Smooth muscle cell of the brain vasculature (primary cell): ENCODE measurements at places on chromosomes 3 and 15.

GRCh38 chr3:9298236-9298635 lies 48.8 kb upstream of the SRGAP3 start:
- DNase-seq = no peak

- DNase-seq = no peak
These were observed 33.9 kb upstream of the CHRM5 start for GRCh38 chr15:33934396-33934795.

- no peak for DNase-seq
These were observed 51.9 kb upstream of the ETV5 start for GRCh38 chr3:186160691-186161243.

- no peak for DNase-seq
These were observed 4.6 kb downstream of the CAPN3 start for GRCh38 chr15:42363942-42364341.

DNA sequence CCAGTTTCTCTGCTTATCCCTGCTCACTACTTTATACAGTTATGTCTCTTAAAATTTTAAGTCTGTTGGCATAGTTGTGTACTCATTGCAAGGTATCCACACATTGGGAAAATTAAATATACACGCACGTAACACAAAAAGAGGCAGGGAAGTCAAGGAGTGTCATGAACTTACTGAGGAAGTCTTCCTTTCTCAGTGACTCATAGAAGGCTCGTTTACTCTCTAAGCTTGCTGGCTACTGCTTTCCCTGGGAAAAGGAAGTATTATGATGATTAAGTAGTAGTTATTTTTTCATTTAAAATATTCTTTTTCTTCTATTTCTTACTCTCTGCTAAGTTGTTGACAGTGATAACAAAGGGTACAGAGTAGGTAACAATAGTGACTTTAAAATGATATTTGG lies 287.3 kb downstream of the UBE2E2 start:
- DNase-seq = peak; percentile 26

DNA sequence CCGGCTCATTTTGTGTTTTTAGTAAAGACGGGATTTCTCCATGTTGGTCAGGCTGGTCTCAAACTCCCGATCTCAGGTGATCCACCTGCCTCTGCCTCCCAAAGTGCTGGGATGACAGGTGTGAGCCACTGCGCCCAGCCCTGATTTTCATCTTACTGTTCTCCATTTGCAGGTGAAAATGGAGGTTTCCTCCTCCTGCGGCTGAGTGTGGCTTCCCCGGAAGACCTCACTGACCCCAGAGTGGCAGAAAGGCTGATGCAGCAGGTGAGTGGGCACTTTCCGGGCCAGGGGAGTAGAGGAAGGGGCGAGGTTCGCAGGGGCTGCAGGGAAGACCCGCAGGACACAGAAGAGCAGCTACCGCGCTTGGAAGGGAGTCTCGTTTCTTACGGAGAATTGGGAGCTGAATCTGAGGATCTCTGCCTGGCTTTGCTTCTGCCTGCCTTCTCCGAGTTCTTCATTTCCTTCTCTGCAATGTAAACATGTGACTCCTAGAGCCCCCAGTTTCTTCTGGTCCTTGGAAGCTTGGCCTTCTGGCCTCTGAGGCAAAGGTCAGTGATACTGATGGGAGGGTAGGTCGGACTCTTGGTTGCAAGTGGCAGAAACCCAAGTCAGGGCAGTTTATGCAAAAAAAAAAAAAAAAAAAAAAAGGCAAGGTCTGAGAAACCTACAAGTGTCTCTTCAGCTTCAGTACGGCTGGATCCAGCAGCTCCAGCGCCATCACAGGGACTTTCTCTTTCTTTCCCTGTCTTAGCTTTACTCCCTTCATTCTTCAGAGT lies 8.9 kb downstream of the MUC20 start:
- DNase-seq = no peak

DNA sequence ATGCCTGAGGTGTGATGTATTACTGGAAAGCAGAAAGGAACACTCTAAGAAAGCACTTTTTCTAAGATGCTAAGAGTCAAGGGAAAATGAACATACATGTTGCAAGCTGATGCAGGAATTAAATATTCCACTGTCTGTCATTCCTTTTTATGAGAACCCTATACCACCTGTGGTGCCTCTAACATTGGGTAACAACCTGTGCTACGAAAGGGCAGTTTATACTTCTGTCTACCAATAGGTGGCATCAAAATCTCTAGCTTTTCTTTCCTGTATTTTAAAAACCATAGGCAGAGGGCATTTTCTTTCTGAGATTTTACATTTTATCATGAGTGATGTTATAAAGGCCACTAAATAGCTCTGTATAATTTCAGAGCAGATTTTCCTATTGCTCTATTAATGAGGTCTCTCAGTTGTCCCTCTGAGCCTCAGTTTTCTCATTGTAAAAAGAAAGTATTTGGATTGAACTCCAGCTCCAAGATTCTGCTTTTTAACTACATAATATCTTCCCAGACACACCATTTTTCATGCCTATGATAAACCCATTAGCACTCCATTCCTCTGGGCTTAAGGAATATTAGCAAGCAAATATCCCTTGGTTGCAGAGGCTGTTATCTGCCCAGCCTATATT lies 3.5 kb upstream of the CPNE4 start:
- no peak for DNase-seq

- no peak for DNase-seq
These were observed 133.0 kb upstream of the NR2E3 start for GRCh38 chr15:71677352-71677751.

DNA sequence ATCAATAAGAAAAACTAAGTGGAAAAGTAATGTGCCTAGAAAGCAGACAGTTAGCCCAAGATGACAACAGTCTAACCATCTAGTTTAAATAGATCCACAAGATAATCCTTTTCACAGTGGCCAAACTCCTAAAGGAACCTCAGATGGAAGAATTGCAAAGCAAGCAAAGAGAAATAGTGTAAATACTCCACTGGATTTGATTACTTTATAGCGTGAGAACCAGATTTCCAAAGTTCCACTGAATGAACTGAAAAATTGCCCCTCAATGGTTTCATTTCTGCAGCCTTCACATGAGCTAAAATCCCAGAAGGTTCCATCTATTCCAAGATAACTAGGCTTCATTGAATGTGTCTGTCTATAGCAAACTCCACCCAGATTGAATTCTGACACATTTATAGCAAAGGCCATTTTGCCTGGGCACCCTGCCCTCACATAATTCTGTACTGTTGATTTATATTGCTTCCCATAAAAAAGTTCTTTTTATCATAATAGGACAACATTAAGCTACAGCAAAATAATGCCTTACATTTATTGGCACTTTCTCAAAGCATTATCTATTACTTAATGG lies 129.7 kb upstream of the THBS1 start:
- no peak for DNase-seq

DNA sequence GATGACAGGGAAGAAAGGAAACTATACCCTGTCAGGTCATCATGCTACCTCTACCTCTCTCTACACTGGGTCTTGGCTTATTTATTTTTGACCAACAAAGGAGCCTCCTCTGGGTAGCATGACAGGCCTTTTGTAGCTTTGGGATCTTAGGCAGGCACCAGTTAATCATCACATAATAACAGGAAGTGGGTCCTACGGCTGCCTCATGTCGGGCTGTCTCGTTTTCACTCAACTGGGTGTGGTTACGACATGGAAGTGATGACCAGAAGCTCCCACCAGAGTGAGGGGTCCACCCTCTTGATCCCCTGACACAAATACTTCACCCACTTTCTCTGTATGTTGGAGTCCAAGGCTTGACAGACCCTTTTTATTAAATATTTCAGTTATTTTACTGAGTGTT lies 105.3 kb downstream of the CD47 start:
- no peak for DNase-seq

DNA sequence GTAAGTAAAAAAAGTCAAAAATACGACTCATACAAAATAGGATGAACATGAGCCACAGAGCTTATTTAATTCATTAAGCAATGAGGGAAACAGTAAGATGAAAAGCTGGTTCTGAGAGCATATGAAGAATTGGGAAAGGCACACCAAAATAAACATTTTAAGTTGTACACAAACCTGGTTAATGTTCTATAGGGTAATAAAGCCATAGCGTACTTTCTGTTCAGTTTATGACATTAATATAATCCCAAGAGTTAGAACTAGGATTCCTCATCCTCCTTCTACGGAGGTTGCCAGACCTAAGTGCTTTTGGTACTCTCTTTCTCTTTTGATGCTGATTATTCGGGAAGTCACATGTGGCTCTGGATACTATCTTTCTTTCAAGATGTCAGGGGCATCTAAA lies 41.4 kb downstream of the CLEC3B start:
- no peak for DNase-seq

- no peak for DNase-seq
These were observed 372.1 kb downstream of the LPP start for GRCh38 chr3:188526057-188526456.

DNA sequence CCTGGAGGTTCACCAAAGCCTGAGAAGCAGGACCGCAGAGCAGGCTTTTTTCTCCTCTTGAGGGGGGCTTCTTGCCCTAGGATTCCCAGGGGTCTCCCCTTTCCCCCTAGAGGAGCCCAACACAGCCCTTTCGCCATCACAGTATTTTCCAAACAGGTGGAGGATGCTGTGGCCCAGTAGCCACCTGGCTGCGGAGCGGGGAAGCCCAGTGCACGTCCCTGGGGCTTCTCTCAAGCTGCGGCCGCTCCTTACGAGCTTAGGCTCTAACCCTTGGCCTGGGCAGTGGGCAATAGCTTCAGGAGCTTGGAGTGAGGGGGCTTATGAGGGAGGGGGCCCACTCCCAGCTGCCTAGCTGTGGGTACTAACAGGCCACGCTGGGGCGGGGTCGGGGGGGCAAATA lies 11.6 kb upstream of the DLL4 start:
- no peak for DNase-seq

DNA sequence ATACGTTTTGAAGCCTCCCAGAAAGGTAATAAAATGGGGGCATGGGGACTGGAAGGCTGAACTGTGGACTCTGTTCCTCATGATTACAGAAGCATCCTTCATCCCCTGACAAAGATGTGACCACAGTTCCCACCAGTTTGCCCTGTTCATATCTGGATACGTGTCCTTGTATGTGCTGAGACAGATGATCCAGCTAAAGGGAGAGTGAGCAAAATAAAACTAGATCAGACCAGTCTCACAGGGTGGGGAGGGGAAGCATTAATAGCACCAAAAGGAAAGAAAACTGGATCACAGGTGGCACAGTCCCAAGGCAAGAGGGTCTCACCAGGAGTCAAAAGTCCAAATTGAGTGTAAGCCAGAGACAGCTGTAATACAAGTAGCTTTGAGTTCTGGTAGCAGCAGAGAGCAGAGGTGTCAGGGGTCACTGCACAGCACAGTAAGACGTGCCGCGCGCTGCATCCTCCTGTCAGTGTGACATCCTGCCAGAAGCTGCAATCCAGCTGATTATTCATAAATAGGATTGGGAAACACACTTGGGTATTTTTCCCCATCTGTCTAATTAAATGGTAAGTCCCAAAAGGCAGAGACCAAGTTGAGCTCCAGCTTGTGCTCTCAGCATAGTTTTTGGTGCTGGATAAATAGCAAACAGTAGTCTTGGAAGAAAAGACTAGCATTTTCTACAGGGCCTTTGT lies 560.0 kb upstream of the CFAP20DC start:
- no peak for DNase-seq

DNA sequence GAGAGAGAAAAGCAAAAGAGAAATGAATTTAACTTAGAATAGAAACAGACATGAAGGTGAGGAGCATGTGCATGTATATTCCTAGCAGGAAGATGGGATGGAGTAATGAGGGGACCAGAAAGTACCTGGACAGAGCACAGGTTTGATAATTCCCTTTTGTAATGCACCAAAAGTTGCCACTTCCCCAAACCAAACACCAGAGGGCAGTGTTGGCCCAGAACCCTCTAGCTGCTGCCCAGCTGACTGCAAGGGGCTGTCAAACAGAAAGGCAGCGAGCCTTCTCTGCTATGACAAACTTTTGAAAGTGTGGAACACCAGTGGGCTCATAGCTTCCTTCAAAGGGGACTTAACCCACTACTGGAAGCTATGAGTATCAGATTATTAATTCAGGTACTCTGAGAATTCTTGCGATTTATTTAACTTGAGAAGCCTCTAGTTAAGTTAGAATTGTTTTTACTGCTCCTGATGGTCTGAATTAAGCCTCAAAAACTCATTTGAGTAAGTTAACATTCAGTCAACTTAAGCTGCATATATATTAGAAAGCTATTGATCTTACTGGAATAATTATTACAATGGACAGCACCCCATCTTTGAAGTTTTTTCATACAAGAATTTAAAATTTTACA lies 234.9 kb downstream of the NEK10 start:
- DNase-seq = peak; percentile 47

DNA sequence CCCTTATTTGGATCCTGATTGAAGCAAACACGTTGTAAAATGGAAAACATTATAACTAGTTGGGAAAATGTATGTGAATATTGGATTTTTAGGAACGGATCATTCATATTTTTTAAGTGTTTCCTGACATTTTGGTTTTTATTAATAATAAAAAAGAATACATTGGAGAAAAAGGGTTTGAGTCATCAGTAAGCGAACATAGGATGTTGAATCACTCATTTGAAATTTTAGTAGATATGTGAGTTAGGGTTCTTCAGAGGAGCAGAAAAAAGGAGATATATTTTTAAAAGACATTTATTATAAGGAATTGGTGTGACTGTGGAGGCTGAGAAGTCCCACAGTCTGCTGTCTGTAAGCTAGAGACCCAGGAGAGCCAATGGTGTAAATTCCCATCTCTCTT lies 258.5 kb downstream of the PTPRG start:
- no peak for DNase-seq

GRCh38 chr3:71281280-71281679 lies 302.2 kb downstream of the FOXP1 start:
- no peak for DNase-seq

DNA sequence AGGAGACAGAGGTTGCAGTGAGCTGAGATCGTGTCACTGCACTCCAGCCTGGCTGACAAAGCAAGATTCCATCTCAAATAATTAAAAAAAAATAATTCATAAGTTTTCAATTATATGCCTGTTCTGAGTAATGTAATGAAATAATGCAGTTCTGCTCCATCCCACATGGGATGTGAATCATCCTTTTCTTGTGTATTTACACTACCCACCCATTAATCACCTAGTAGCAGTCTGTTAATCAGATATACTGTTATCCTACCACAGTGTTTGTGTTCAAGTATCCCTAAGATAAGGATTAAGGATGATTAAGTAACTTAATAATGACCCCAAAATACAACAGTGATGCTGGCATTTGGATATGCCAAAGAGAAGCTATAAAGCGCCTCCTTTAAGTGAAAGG lies 38.8 kb downstream of the PIGB start:
- DNase-seq = no peak

GRCh38 chr15:84970843-84971242 lies 10.8 kb upstream of the PDE8A start:
- no peak for DNase-seq

DNA sequence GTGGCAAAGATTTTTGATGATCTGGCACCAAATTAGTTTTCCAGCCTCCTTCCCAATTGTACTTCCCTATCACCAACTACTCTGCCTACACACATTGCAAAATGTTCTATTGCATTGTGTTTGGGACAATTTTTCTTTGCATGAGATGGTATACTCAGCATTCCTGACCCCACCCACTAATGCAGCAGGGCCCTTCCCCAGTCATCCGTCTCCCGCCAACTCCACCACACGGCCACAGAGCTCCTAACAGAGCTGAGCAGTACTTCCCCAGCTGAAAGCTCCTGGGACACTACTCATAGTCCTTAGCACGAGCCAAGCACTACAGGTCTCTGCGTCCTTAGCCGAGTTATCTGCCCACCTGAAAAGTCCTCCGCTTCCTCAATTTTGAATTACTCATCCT lies 34.2 kb downstream of the TXNRD3 start:
- no peak for DNase-seq

GRCh38 chr15:89794627-89795241 lies 18.6 kb downstream of the MESP2 start:
- DNase-seq = peak; percentile 79
